HepG2 (cell line): ENCODE measurements at places on chromosomes 3 and 15.

DNA sequence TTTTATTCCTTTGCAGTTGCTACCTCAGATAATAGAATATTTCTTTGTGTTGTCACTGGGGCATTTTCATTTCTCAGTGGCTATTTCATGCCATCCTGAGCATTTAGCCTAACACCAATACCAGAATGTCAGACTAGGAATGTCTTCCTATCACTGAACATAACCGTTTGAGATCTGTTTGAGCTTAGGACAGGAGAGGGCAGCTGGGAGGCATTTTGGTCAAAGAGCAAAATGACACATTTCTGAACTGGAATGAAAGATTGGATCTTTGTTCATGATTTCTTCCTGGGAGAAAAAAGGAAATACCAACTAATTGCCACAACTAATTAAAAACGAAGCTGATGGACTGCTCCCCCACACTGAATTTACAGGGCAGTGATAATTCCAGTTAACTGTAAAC is 921.3 kb upstream of the NR2F2 start:
- DNase-seq = no peak

DNA sequence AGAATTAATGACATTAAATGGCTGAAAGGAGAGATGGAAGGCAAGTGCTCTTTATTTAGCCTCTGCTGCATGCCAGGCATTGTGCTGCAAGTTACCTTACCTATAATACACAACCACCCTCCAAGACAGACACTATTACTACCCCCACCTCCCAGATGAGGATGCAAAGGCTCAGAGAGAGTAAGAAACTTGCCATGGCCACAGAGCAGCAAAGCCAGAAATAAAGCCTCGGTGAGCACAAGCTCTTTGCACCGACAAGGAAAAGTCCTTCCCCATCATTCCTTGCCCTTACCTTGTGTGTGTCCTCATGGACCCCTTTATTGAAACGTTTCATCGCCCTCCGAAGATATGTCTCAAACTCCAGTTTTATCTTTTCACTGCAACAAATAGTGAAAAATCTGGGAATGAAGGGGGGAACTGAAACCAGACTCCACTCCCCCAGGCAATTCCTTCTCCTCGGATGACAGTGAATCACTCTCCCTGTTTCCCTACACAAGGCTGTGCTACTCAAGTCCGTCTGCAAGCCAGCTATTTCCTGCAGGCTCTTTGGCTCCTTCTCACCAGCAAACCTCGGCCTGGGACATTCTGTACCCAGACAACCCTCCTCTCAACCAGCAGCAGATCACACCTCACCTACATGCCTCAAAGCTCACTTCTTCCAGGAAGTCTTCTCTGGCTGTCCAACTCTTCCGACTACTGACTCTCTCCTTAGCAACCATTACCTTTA is 11.4 kb downstream of the XPC start:
- no peak for DNase-seq

- DNase-seq = no peak
Measured at GRCh38 chr3:100912571-100912970, 80.7 kb downstream of the ABI3BP start.

- DNase-seq = no peak
Measured at GRCh38 chr15:91783451-91783850, 70.1 kb upstream of the SLCO3A1 start.

DNA sequence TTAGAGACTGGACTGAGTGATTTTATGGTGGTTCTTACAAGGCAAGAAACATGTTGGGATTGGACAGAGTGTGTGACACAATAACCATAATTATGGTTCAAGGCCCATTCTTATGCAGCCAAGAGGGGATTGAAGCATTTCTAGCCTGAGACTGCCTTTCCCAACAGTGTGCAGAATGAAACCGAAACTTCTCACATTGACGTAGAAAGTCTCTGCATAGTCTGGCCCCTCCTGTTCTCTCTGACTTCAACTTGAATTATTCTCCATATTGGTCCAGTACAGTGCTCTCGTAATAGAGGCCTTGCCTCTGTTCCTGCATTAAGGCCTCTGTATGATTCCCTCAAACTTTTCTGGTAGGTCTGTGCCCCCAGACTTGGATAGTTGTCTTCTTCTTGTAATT is 138.3 kb downstream of the DIPK2A start:
- DNase-seq = no peak

DNA sequence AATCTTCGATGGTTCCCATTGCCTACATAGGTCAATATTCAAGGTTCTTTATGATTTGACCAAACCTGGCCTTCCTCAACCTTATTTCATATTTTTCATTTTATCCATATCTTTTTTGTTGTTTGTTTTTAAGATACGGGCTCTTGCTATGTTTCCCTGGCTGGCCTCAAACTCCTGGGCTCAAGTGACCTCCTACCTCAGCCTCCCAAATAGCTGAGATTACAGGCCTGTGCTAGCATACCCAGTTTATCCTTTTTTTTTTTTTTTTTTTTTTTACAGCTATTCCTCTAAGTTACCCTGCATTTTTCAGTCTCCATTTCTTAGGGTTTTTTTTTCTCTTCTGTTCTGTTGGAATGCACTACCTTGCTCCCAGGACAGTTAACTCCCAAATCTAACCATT is 14.5 kb downstream of the ZNF609 start:
- DNase-seq = no peak

GRCh38 chr3:45435961-45436360 is 47.6 kb downstream of the LARS2 start:
- DNase-seq = no peak

DNA sequence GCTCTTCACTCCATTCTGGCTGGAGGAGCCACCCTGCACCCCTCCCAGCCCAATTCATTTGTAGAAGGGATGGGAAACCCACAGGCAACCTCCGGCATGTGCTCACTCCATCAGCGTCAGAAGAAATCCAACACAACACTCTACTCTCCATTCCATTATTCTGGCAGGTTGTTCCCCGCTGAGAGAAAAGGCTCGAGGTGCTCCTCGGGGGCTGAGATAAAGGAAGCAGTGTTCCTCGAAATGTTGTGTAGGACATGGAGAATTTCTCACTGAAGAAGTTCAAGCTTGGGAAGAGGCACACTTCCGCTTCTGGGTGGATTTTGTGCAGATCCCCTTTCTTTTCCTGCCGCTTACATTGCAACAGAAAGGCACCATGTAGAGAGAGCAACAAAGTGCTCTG is 355.0 kb upstream of the CFAP20DC start:
- DNase-seq = no peak

DNA sequence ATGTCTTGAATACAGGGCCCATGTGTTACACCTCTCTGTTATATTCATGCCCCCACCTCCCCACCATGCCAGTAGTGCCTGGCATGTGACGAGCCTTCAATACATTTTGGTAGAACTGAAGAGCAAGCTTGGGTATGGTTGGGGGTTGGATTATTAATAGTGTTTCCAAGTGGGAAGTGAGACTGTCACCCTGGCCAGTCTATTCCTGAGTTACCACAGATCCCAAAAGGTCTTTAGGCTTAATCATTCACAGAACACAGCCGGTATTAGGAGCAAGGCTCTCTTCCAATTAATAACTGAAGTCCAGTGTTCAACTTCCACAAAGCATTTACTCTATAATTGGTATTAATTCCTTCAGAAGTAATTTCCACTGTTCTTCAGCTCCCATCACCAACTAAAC is 231.9 kb upstream of the LRTM1 start:
- DNase-seq = no peak

DNA sequence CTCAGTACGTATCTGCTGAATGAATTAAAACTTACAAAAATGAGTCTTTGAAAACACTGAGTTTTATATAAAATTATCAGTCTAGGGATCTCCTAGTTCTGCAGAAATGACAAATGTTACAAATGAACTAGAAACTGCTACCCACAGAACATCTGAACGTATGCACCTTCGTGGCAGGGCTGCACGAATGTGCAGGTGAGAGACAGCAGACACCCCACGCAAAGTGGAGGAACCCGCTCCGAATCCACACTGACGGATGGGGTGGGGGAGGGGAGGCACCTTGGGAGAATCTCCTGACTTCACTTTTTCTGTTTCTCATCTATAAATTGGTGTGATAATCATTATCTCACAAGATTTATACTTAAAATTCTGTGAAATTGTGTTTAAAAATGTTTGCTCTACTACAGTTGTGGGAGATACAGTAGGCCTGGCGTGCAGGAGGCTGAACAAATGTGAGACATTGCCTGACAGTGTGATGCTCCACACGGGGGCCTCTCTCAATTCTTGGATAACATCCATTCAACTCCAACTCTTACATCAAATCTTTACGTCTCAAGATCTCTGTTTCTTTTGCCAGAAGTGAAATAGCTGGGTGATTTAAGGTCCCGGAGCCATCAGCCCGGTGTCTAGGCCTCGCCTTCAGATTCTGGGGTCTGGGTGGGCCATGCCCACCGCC is 86.9 kb downstream of the ATP10A start:
- no peak for DNase-seq

DNA sequence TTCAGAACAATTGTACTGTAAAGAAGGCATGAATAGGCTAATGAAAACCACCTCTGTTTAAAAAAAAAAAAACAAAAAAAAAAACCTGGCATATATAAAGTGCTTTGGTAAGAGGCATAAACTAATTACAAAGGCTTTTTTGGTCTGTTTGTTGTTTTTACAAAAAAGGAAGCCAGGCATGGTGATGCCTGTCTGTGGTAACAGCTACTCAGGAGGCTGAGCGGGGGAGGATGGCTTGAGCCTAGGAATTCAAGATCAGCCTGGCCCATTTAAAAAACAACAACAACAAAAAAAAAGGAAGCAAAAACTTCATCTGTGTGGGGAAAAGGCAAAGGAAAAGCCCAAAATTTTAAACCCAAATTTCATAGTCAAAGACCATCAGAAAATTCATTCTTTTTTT is 47.0 kb downstream of the OSBPL10 start:
- DNase-seq = no peak

GRCh38 chr3:54353946-54354345 is 231.6 kb downstream of the CACNA2D3 start:
- no peak for DNase-seq

DNA sequence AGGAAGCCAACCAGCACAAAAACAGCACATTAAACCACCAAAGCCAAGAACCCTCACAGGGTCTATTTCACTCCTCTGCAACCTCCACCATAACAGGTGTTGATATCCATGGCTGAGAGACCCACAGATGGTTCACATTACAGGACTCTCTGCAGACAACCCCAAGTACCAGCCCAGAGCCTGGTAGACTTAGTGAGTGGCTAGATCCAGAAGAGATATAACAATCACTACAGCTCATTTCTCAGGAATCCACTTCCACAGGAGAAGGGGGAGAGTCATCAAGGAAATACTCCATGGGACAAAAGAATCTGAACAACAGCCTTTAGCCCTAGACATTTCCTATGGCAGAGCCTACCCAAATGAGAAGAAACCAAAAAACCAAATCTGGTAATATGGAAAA is 168.1 kb upstream of the CD96 start:
- DNase-seq = no peak

- peak; percentile 21 for DNase-seq
Measured at GRCh38 chr15:69976366-69976994, 121.2 kb downstream of the TLE3 start.

GRCh38 chr3:173819368-173819767 is 421.8 kb downstream of the NLGN1 start:
- DNase-seq = no peak

DNA sequence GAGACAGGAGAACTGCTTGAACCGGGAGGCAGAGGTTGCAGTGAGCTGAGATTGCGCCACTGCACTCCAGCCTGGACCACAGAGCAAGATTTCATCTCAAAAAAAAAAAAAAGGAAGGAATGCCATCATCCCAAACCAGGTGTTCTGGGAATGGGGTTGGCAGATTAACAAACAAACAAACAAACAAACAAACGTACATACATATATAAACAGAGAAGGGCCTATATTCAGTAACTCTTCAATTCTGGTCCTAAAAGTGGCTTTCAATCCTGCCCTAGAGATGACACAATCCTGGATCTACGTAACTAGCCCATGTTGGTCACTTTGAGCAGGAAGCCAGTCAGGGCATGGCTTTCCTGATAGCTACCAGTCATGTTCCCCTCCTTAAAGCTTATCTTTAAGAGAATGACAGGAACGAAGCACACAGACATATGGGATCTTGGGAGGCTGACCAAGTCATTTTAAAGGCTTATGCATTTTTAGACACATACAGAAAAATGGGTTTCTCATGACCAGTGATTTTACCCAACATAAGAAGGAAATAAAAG is 29.9 kb upstream of the RAB11A start:
- no peak for DNase-seq

GRCh38 chr15:55401786-55402246 is 6.3 kb downstream of the CCPG1 start:
- DNase-seq = no peak

GRCh38 chr3:16428612-16429011 is 84.9 kb downstream of the RFTN1 start:
- no peak for DNase-seq

GRCh38 chr3:117836296-117836695 is 1126.7 kb downstream of the TUSC7 start:
- no peak for DNase-seq
